Aortic smooth muscle cell (primary cell): ENCODE measurements at places on chromosomes 12 and 14. TPM values are rescaled to one million over a fixed set of nuclear protein-coding genes. Genes with fewer than 3 reads are reported as not detected.

JPH4 gene
- total RNA-seq = not detected in 2 replicates

PROX2 gene
- total RNA-seq = not detected in 2 replicates

CLEC6A gene
- not detected in 2 replicates for total RNA-seq

APOF gene
- total RNA-seq = not detected in 2 replicates

GPR132 gene
- not detected in 2 replicates for total RNA-seq

IL31 gene
- total RNA-seq = not detected in 2 replicates

LMBR1L gene
- total RNA-seq = 33.5 and 34.1 TPM in 2 replicates

ADGRD1 gene
- total RNA-seq = 0.13 and 1.4 TPM in 2 replicates

RBM19 gene
- total RNA-seq = 15.3 and 15.7 TPM in 2 replicates

OR2AP1 gene
- total RNA-seq = not detected in 2 replicates

SPRYD3 gene
- 32.5 and 44.7 TPM in 2 replicates for total RNA-seq

LYZ gene
- total RNA-seq = 0.19 and 0.53 TPM in 2 replicates

PLCZ1 gene
- 0.06 and 0.13 TPM in 2 replicates for total RNA-seq
